ENCODE measurements at places on chromosomes 12 and 14.

GRCh38 chr12:53227836-53228235 is 4.2 kb downstream of the RARG start:
- no peak for DNase-seq

DNA sequence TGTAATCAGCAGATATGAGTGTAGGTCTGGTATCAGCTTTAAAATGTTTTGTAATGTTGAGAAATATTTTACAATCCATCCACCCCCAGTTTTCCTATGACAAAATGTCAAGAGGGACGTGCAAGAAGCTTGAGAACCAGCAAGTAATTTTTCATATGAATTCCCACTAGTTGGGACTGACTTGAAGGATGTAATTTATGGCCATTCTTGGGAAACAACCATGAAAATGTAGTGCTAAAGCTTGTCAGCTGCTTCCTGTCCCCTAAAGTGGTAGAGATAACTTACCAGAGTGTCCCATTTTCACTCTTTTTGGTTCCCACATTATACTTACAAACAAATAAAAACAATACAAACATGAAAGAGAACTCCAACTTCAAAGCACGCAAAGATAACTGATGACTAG is 63.9 kb downstream of the RERG start:
- no peak for DNase-seq

GRCh38 chr14:68291820-68292219 is 472.2 kb downstream of the RAD51B start:
- DNase-seq = no peak

DNA sequence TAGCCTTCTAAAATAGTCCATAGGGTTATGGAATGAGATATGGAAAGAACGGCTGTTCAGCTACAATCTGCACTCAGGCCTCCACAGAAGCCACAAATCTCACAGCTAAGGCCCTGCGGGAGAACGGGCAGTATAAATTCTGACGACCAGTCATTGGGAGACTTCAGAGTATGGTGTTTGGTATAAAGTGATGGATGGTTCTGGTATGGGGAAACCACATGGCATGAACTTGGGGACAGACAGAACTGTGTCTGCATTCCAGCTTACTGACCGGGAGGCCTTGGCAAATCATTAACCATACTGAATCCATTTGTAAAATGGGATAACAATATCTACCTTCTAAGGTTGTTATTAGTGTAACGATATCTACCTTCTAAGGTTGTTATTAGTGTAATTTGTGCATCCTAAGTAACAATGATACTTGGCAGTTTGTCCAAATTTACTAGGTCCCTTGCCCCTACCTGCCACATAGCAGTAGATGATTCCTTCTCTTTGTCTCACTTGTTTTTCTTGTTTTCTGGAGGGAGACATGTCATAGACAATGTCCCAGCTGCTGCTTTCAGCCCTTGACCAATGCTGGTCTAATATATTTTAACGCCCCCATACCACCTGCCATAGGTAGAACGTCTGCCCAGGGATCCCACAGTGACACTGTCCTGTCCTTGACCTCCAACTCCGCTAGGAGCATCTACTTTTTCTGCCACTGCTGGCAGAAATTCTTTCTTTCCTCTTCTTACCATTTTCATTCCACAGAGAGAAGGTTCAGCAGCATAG is 6.8 kb downstream of the CDKL1 start:
- no peak for DNase-seq

GRCh38 chr14:47442211-47442610 is 233.2 kb downstream of the MDGA2 start:
- DNase-seq = peak; percentile 78

GRCh38 chr14:61950340-61950739 is 188.1 kb downstream of the SNAPC1 start:
- DNase-seq = no peak

- DNase-seq = no peak
Measured at GRCh38 chr14:105039458-105040205, 18.7 kb upstream of the CDCA4 start.

- no peak for DNase-seq
Measured at GRCh38 chr14:52227619-52228222, 39.8 kb upstream of the PTGDR start.

GRCh38 chr14:82626156-82627066 is 1092.8 kb upstream of the SEL1L start:
- no peak for DNase-seq

DNA sequence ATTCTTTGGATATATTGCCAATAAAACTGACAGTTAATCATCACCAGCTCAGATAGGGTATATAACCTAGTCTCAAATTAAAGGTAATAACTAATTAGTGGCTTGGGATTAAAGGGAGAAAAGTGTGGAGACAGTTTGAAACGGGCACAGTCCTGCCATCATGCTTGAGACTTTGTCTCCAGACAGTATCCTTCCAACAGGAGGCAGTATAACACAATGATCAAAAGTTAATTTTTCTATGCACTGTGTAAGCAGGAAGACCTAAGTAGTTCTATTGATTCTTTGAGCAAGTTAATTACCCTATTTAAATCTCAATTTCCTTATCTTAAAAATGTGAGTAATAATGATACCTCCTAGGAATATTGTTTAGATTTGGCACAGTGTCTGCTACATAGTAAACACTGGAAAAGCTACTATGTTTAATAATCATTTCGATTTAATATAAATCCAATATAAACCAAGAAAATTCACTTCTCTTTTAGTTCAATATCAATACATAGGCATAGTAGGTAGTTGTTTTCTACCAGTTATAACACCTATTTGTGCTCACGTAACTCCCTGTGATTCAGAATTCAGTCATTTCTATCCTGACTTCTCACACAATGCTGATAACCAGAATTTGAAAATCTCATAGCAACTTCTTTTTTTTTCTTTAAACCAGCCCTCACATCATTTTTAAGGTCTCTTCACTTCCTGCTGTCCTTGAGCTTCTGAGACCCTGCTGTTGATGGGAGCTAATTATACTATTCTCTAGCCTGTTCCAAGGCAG is 53.7 kb downstream of the GALNT4 start:
- DNase-seq = no peak

- no peak for DNase-seq
Measured at GRCh38 chr12:18798535-18799361, 60.8 kb downstream of the CAPZA3 start.

DNA sequence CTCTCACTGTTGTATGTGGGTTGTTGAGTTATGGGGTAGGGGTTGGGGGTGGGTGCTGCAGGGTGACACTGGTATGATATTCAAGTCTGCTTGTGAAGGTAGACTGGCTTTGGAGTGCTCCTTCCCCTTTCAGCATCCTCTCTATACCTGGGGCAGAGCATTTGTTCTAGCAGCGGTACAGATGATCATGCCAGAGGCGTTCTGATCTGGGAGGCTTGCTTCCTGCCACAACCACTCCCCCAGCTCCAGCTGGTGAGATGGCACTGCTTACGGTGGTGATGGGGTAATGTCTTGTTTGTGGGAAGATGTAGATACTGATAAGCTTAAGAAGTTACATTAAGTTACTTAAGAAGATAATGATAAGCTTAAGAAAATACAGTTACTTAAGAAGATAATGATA is 131.8 kb downstream of the ERC1 start:
- no peak for DNase-seq

GRCh38 chr14:35362911-35363374 is 41.6 kb downstream of the NFKBIA start:
- no peak for DNase-seq

GRCh38 chr12:54596526-54596946 is 8.1 kb upstream of the PPP1R1A start:
- DNase-seq = peak; percentile 72

GRCh38 chr12:13373131-13373530 is 176.6 kb downstream of the EMP1 start:
- DNase-seq = no peak

DNA sequence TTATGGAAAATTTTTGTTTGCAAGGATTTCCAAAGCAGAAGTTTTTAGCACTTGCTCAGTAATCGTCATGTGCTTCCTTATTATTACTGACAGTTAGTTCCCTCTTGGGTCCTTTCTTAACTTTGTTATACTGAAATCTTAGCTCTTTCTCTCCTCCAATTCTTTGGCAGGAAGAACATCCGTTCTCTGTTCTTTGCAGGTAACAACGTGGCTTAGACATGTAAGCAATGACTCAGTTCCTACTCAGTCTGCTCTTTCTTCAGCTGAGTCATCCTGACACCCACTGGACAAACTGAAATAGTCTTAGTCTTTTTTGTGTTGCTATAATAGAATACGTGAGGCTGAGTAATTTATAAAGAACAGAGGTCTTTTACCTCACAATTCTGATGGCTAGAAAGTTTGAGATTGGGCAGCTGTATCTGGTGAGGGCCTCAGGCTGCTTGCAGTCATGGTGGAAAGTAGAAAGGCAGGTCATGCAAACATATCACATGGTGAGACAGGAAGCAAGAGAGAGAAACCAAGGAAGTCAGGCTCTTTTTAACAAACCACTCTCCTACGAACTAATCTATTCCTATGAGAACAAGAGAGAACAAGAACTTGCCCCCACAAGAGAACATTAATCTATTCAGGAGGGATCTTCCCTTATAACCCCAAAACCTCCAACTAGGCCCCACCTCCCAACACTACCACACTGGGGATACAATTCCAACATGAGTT is 49.2 kb downstream of the TESPA1 start:
- DNase-seq = peak; percentile 88

- DNase-seq = no peak
Measured at GRCh38 chr14:103688906-103689902, 26.0 kb downstream of the XRCC3 start.

DNA sequence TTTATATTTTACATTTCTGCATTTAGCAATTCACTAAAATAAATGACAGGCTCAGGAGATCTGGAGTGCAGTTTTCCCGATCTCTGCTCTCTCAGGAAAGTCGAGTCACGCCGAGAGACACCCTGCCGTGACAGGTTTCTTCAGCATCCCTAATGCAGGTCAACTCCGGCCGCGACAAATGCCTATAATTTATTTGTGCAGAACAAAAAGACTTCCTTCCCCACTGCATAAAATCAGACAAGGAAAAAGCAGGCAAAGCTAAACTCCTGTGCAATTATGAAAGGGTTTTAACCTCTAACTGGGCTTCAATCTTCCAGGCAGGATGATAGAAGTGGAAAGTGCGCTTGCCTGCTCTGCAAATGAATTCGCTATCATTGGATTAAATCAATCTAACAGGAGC is 28.1 kb downstream of the SPRING1 start:
- no peak for DNase-seq

DNA sequence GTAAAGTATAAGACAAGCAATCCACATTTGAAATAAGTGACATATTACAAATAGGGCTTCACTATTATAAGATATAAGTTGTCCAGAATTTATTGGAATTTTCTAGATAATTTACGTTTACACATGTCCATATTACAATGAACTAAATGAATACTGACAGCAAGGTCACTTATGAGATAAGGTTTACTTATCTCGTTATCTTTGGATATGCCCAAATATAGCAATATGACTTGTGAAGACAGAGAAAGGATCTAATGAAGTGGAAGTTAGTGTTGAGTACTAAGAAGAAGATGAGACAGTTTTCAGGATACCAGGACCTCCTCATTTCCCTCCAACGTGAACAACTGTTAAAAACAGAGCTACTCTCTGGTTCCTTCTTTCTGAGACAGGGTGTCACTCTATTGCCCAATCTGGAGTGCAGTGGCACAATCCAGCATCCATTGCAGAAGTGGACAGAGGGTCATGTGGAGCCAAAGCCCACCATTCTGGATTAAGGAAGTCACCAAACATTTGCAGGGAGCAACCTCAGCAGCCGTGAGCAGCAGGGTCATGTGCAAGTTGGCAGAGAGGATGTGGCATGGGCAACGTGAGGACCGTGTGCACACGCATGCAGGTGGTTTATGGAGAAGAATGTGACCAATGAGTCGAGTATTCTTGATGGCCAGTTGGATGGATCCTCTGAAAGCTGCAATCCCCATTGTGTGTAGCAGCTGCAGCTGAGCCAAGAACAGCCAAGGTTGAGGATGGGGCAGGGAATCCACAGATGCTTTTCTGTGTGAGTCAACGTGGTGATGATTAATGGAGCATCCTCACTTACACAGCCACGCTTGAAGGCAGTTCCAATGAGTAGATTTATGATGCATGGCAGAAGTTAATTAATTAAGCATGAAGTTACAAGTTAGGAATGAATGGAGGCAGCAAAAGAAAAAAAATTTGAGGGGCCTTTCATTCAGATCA is 111.0 kb downstream of the BICD1 start:
- DNase-seq = peak; percentile 59

DNA sequence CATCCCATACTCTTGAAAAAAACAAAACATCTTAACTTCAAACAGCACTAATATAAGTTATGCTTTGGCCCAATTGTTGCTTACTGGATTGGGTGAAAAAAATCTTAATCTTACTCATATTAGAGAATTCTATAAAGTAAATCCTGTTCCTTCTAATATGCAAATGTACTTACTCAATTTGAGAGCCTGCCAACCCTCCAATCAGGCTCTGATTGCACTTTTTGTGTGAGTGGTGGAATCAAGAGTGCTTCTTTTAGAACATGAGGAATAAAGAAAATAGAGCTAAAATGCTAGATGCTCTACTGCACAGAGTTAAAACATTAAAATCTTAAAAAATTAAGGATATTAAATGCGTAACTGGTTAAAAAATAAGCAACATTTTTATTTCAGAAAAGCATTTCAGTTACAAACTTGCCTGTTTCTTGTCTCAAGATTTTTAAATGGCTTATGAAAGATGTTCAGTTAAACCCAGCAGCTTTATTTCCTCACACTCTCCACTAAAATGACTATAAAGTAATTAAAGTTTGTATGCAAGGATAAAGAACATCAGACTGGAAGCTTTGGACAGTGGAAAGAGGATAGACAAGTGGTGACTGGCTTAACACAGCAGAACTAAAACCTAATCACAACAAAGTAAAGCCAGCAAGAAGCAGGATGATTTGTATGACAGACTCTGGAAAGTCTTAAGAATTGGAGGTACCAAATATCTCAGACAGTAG is 177.5 kb downstream of the SLC2A13 start:
- DNase-seq = no peak

DNA sequence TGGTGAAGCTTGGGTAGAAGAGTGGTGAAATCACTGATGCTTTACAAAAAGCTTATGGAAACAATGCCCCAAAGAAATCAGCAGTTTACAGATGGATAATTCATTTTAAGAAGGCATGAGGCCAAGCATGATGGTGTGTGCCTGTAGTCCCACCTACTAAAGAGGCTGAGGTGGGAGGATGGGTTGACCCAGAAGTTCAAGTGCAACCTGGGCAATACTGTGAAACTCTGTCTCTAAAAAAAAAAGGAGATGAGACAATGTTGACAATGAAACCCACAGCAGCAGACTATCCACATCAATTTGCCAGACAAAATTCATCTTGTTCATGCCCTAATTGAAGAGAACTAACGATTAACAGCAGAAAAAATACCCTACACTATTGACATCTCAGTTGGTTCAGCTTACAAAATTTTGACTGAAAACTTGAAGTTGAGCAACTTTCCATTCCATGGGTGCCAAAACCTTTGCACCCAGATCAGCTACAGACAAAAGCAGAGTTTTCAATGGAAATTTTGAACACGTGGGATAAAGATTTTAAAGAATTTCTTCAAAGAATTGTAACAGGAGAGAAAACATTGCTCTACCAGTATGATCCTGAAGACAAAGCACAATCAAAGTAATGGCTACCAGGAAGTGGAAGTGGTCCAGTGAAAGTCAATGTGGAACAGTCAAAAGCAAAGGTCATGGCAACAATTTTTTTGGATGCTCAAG is 26.7 kb downstream of the BTG1 start:
- DNase-seq = no peak

GRCh38 chr12:19548834-19549233 is 109.5 kb downstream of the AEBP2 start:
- no peak for DNase-seq
